ENCODE measurements at places on chromosomes 1 and 21. TPM values are rescaled to one million over a fixed set of nuclear protein-coding genes. Genes with fewer than 3 reads are reported as not detected.

DNA sequence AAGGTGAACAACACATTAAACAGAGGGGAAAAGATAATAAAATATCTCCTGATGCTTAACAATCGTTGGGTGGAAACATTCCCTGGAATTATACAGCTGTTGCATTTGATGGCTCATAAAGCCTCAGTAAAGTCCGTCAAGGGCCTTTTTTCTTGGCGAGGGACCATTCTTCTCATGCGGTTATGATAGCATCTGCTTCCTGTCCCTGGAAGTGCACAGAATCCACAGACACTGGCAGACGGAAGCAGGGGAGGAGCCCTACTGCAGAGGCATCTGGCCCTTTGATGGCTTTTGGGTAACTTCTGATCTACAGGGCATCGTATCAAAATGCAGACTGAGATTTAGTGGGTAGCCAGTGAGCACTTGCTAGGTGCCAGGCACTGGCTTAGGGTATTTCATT lies 286.9 kb downstream of the KIF26B start:
- no peak for DNase-seq

DNA sequence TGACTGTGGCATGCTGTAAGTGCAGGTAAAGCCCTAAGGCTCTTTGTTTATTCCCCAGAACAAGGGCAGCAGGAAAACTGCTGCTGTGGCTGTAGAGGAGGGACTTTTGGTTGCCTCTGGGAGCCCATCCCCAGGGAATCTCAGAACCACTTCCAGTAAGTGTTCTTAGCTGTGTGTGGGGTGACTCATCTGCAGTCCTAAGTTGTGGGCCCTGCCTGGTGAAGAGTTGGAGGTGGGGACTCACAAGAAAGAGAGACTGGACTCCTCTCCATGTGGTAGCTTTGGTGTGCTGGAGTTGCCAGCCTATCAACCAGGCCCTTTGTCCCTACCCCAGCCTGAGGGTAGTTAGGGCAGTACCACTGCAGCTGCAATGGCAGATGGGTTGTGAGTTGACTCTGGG lies 24.0 kb upstream of the DENND1B start:
- no peak for DNase-seq

S100A14 gene
- 2.0 TPM for total RNA-seq

STYXL2 gene
- not detected for total RNA-seq

DNA sequence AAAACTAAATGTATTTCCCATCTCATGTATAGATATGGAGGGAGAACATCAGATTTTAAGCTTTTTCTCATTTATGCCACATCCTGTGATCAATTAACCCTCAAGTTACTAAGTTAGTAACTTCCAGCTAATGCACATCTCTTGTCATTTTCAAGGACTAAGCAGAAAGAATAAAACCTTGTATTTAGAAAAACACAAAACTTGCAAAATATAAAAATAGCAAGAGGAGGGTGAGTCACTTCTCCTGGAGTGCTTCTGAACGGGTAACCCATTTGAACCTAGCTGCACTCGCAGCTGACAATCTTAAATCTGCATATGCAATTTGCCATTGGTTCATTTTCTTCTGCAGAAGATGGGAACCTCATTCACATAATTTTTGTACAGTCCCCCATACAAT lies 500.5 kb downstream of the SETD4 start:
- no peak for DNase-seq

DNA sequence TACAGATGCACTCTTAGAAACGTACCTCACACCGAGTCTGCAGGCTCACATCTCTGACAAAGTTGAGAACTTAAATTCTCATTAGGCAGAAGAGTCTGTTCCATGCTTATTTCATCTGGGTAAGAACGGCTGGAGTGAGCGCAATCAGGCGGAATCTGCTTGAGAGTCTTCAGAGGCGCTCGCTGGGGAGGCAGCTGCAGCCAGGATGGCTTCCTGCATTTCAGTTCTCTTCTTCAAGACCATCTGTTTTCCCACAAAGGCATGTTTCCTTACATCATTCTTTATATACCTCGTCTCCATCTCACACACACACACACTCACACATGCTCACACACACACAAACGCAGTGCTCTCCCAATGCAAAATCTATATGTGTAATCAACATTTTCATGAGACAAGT lies 497.1 kb downstream of the AJAP1 start:
- no peak for DNase-seq

ZSWIM5 gene
- 11.0 TPM for total RNA-seq

- peak; percentile 20 for DNase-seq
Measured at GRCh38 chr1:26474818-26475217, 2.6 kb downstream of the HMGN2 start.

- no peak for DNase-seq
Measured at GRCh38 chr1:8203056-8203455, 114.9 kb upstream of the SLC45A1 start.

- DNase-seq = no peak
Measured at GRCh38 chr21:35565204-35565611, 495.1 kb downstream of the SETD4 start.

DNA sequence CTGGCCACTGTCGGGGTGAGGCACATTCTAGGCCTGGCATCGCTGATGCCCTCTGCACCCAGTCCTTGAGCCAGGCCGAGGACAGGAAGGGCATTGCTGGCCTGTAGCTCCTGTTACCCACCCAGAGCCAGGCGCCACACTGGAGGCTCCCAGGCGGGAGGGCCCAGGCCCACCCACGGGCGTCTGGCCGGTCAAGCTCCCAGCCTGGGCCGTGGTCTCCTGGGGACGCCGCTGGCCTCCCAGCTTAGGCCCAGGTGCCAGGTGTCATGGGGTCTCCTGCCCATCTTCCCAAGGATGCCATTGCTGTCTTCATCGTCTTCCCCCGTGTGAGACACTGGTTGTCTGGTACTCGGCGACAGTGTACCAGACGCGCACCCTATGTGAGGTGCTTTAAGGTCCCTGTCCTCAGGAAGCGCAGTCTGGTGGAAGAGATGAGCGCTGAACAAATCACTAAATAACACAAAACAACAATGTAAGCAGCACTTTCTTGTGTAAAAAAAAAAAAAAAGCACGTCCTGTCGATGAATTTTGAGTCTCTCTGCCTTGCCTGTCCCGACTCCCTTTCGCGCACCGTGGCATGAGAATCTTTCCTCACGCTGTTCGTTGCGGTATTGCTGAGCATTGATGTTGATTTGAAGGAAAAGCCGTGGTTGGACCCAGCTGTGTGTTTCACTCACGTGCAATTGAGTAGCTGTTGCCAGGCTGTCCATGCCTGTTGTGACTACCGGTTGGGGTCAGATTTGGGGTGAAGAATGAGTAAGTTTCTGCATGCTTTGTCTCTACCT lies 27.0 kb upstream of the TRAPPC10 start:
- no peak for DNase-seq

DNA sequence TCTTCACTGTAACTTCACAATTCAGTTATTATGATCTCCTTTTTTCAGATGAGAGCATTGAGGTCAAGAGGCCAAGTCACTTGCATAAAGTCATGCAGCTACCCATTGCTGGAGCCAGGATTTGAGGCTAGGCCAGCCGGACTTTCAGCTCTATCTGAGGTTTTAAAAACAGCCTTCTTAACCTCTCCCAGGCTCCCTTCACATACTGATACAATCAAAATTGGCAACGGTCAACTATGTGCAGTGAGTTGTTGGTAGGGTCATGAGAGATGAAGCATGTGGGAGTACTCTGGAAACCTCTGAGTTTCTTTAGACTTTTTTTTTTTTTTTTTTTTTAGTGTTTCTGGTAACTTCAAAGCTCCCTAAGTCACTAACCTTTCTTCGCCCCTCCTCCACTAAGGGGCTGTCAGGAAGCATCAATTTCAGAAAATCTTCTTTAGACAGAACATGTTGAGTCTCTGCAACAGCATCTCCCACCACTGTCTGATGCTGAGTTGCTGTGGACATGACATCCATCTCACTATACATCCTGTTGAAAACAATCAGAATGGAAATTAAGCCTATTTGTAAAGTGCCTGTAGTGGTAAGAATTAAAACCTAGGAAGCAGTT lies 201.8 kb downstream of the SIPA1L2 start:
- no peak for DNase-seq

GRCh38 chr1:248686815-248687214 lies 15.8 kb downstream of the OR14I1 start:
- no peak for DNase-seq

GRCh38 chr1:244254467-244254866 lies 197.2 kb downstream of the ADSS2 start:
- DNase-seq = no peak

TNFRSF8 gene
- total RNA-seq = not detected

DNA sequence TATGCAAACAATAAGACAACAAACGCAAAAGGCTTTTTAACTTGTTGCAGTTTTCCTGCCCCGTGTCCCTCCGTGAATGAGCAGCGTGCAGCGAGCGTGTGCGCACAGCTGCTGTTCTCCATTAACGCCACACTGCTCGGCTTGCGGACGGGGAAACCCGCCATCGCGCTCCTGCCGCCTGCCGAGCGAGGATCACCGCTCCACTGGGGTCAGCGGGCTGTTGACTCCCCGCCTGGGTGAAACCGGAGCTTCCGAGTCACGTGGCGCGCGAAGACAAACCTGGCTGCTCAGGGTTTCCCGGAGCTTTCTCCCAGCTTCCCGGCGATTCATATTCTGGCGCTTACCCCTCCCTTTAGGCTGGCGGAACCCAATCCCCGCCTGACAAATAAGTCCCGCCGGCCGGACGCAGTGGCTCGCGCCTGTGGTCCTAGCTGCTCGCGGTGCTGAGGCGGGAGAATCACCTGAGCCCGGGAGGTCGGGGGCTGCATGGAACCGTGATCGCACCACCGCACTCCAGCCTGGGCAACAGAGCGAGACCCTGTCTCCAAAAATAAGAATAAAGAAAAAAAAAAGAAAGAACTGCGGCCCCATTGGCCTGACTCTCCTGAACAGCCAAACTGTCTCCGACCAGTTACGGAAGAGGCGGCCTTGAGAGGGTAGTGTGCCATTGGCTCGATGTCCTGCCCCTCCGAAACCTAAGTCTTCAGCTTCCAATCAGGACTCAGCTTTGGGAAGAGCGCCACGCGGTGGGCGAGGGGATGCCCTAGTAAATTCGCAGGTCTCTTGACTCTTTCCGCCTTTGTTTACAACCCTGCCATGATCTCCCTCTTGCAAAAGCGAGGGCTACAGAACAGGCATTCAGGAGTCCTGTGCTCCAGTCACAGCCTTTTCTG lies at the start of gene CREB3L4:
TSS of gene CREB3L4 (plus strand) at position 796 of the 893 bp plus-strand sequence. CDS start 624 bp downstream, outside the sequence.
- peak; percentile 97 for DNase-seq

DNA sequence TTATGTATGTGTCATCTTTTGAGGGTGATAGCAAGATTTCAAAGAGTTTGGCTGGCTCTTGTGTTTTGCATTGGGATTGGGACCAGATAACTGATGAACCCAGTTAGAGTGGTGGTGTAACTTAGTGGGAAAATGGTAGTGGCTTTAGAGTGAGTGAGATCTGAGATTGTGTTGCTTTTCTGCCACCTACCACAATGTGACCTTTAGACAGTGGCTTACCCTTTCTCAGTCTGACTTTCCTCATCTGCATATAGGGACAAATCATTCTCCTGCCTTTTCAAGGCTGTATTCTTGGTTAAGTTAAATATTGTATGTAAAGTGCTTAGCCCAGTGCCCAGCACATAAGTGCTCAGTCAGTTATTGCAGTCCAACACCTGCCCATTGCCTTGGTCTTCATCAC lies 31.3 kb downstream of the CENPF start:
- no peak for DNase-seq

- no peak for DNase-seq
Measured at GRCh38 chr1:2795926-2796325, 5.6 kb downstream of the TTC34 start.

GRCh38 chr1:99659755-99660210 lies 13.9 kb downstream of the PALMD start:
- no peak for DNase-seq

DNA sequence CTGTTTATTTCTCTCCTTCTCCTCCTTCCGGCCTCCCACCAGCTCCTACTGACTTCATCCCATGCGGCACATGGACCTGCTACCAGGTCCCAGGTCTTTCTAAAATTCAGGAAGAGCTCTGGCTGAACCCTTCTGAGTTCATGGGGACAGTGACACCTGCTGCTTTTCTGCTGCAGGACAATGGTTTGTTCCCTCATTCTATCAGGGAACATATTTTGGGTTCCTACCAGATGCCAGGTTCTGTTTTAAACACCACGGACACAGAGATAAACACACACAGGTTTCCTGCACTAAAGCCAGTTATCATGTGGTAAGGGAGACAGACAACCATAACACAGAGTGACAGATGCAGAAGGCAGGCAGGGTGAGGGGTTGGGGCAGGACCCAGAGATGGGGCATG lies 114.0 kb upstream of the RAB4A start:
- peak; percentile 58 for DNase-seq

GRCh38 chr1:4599521-4599920 lies 54.9 kb upstream of the AJAP1 start:
- no peak for DNase-seq

UMODL1 gene
- total RNA-seq = not detected

- DNase-seq = no peak
Measured at GRCh38 chr1:22413799-22414198, 37.9 kb upstream of the ZBTB40 start.

DNA sequence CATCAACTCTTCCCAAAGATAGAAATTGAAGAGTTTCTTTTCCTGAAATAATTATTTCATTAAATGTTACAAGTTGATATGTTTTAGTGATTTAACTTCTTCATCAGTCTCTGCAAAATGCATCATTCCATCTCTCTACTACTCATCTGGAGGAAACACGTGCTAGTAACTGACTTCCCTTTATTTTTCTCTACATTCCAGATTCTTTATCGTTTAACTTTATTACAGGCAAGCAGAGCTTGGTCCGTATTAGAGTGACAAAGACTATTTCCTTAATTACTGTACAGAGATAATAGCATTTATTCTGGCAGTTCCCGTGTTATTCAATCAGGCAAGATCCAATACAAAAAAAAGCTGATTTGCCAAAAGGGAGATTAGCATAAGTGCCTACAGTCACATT lies 88.6 kb downstream of the TM2D1 start:
- no peak for DNase-seq

DNA sequence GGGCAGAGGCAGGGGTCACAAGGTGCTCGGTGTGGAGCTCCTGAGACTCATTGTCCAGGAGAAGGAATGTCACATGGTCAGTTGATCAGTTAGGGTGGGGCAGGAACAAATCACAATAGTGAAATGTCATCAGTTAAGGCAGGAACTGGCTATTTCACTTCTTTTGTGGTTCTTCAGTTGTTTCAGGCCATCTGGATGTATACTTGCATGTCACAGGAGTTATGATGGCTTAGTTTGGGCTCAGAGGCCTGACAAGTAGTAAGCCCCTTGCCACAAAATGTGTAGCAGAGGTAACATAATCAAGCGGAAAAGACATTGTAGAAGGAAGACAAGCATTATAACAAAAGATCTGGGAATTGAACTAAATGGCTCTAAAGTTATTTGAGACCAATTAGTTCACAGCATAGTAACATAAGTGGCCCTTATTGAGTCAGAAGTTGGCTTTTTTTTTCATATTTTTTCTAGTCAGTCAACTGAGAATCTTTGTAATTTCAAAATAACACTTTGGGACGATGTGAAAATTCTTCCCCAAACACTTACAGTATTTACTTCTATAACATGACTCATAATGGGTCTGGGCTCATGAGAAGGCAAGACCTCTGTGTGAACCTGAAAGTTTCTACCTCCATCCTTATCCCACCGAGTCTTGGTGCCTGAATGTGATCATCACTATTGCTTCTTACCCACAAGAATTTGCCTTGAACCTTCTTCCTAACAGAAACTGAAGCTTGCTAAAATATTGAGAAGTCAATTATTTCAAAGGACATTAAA lies 137.0 kb upstream of the DPT start:
- DNase-seq = no peak

LIPI gene
- total RNA-seq = not detected

INAVA gene
- 13.5 TPM for total RNA-seq

All from HepG2 (cell line).